Astrocyte of the spinal cord (primary cell): ENCODE measurements at places on chromosomes 6 and 20.

DNA sequence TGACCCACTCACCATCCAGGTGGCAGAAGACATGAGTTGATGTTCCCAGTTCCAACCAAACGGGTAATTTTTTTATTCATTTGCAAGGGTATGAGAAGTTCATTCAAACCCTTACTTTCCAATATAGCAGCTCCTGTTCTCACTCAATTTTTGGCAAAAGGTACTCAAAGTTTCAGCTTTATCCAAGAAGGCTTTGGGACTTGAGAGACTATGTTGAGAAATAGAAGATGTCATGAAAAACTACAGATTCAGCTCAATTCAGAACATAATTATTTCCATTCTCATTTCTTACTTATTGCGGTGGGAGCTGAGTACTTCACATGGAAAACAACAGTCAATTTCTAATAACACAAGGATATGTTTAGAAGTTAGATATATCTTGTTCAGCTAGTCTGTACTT is 162.3 kb downstream of the FNDC1 start:
- DNase-seq = no peak

DNA sequence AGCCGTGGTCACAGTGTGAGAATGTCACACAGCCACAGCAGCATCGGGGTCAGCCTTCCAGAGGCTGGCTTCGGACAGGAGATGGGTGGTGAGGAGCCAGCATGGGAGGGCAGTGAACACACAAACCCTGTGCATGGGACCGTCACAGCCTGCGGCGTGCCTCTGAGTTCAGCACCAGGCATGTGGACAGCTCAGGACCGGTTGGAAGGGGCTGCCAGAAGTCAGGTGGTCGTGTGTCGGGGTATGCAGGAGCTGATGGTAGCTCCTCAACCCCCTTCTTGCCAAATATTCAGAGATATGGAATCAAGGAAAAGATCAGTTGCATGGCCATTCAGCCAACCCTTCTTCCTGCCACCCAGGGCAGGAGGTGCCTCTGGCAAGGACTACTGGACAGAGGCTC is 28.2 kb downstream of the MYT1 start:
- no peak for DNase-seq

GRCh38 chr20:50385733-50386640 is 124.2 kb upstream of the PTPN1 start:
- no peak for DNase-seq

DNA sequence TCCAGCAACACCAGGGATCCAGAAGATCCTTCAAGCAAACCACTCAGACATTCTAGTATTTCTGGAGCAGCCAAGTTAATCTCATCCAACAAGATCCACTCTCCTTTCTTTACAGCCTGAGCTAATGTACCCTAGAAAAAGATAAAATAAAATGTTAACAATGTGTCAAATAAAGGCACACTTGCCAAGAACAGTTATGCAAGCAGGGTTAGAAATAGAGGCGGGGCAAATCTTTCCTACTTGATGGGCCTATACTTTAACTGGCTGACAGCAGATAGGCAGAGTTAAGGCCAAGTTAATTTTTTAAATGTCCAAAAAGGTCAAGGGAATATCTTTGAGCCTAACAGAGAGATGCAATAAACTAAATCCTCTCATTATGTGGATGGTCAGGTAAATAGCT is 60.8 kb downstream of the MDN1 start:
- no peak for DNase-seq

DNA sequence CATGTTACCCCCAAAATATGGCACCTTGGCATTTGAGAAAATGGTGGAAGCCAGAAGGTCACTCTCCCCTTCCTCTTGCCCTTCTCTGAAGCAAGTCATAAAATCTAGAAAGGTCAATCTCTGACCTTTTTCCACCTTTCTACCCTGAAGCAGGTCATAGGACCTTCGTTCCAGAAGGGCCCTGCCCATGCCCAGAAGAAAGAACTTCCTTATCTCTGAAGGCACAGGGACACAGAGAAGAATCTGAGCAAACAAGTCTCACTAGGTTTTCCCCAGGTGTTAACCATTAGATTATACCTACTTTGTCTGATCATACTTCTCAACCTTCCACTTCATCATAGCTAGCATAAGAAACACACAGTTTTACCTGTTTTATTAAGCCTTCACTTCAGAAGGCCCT is 42.5 kb downstream of the SMPDL3A start:
- no peak for DNase-seq

DNA sequence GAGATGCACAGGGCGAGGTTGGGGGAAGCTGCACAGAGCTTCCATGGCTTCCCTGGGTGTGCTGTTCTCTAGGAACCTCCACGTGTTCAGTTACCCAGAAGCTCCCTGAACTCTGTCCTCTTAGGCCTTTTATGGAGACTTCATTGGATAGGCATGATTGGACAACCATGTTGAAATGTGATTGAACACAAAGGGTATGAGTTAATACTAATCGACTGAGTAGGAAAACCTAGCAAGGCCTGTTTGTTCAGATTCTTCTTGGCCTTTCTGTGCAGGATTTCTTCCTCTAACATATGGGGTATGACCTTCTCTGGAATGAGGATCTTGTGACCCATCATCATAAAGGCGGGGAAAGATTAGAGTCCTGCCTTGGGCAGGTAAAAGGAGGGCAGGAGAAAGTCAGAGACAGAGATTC is 70.7 kb upstream of the SMIM29 start:
- DNase-seq = no peak

DNA sequence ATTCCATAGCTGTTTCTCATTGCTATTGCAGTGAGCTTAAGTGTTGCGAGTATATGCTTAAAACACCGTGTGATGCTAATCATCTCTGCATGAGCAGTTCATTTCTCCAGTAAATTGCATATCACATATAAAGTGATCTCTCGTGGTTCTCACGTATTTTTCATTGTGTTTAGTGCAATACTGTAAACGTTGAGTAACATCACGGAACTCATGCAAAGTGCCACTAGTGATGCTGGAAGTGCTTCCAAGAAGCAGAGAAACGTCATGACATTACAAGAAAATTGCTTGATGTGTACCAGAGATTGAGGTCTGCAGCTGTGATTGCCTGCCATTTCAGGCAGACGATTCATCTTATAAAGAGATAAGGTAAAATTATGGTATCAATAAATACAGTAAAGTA is 830.4 kb downstream of the GRIK2 start:
- no peak for DNase-seq

GRCh38 chr6:116518621-116519368 is 7.4 kb downstream of the CALHM5 start:
- DNase-seq = no peak

DNA sequence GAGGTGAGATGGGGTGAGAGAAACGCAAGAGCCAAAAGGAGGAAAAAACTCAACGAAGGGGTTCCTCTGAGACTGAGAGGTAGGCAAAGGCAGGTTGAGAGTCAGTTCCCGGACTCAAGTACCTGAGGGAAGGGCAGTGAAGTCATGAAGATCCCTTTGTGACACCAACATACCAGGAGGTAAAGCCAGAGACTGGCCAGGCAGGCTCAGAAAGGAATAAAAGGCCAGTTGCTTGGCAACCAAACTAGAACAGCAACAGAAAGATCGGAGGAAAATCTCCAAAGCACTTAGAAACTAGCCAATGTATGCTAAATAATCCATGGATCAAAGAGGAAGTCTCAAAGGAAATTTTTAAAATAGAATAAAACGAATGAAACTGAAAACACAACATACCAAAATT is 209.8 kb upstream of the PROKR2 start:
- no peak for DNase-seq

DNA sequence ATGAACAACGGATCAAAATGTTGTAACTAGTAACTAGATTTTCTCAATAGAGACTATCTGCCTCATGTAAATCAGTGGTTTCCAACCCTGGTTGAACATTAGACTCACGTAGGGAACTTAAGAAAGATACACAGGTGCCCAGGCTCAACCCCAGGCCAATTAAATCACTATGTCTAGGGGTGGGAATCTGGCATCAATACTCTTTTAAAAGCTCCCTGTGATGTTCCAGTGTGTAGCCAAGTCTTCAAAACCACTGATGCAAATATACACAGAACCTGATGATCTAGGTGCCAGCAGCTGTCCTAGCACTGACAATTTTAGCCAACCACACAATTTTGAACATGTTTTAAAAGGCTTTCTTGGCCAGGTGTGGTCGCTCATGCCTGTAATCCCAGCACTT is 128.7 kb downstream of the TBC1D32 start:
- no peak for DNase-seq

GRCh38 chr20:15018966-15019365 is 681.6 kb upstream of the FLRT3 start:
- DNase-seq = no peak

DNA sequence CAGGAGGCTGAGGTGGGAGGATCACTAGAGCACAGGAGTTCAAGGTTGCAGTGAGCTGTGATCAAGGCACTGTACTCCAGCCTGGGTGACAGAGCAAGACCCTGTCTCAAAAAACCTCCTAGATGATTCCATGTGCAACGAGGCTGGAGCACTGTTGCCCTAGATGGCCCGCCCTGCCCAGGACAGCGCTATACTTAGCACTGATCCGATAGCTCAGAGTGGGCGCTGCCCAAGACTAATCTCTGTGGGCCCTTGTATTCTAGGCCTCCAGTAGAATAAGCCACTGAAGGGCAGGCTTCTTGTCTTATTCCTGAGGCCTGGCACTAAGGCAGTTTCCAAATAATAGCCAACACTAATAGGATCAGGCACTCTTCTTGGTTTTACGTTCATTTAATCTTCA is 41.0 kb downstream of the STK35 start:
- DNase-seq = no peak

DNA sequence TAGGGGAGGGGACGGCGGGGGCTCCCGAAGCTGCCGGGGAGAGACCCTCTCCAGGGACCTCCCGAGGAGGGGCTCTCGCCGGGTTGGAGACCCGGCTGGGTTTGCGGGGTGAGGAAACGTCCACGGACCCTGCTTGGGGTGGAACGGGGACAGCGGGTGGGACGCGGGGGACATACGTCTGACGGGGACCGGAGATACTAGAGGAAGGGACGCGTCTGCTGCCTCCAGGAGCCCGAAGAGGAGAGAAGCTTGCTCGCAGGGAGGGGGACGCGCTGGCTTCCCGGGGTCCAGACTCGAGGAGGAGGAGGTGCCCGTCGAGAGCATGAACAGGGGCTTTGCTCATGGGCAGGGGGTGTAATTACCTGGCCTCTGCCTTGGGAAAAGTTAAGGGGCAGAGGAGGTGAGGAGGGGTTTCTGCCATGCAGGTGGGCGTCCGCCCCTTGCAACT is 593 bp downstream of the DNMT3B start:
- no peak for DNase-seq

DNA sequence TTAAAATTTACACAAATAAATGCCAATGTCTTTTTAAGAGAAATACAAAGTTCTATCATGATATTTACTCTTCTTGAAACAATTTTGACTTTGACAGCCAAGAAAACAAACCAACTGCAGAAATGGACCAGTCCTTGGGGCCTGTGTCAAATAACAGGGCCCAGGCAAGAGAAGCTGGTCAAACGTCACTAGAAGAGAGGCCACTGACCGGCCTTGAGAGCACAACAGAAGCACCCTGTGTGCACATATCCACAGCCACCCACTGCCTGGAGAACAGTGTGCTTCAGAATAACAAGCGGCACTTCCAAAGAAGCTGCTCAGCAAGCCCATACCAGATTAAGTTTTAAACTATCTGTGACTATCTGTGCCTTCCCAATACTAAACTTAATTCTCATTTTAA is 14.8 kb downstream of the APMAP start:
- no peak for DNase-seq

- DNase-seq = no peak
Observed at GRCh38 chr20:63381781-63382431, 20.8 kb upstream of the CHRNA4 start.

DNA sequence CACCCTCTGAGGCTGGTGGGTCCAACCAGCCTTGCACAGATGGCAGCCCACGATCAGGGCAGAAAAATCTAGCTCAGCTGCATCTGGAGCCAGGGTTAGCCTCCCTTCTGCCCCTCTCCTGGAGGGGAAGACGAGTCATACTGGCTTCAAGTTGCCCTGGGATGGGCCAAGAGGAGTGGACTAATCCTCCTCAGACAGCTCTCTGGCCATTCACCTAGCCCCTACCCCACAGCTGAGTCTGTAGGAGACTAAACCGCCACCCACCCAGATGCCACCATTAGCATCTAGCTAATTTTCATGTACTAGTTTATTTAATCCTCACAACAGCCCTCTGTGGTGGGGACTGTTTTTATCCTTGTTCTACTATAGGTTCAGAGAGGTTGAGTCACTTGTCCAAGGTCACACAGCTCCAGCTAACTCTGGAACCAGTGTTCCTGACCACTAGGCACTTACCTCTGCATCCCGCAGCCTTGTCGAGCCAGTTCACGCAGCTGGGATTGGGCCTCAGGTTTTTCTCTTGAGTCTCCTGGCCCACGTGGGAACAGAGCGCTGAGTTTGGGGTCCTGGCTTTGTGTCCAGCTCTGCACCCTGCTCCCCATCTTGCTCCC is 48.5 kb upstream of the CCDC167 start:
- DNase-seq = no peak

DNA sequence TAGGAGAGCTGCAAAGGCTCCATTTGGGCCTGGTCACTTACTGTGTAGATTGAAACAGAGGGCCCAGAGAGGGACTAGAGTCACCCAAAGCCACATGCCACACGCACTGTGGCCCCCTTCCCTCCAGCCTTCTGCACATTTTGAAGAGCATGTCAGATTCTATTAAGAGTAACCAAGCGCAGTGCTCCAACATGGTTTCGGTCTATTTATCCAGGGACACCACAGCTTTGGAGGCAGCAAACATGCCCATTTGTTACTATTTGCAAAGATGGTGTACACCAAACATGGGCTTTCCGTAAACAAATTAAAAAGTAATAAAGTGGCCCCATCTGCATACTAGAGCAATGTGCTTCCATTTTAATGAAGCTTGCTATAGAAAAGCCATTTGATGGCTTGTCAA is 43.7 kb upstream of the CCDC167 start:
- no peak for DNase-seq

DNA sequence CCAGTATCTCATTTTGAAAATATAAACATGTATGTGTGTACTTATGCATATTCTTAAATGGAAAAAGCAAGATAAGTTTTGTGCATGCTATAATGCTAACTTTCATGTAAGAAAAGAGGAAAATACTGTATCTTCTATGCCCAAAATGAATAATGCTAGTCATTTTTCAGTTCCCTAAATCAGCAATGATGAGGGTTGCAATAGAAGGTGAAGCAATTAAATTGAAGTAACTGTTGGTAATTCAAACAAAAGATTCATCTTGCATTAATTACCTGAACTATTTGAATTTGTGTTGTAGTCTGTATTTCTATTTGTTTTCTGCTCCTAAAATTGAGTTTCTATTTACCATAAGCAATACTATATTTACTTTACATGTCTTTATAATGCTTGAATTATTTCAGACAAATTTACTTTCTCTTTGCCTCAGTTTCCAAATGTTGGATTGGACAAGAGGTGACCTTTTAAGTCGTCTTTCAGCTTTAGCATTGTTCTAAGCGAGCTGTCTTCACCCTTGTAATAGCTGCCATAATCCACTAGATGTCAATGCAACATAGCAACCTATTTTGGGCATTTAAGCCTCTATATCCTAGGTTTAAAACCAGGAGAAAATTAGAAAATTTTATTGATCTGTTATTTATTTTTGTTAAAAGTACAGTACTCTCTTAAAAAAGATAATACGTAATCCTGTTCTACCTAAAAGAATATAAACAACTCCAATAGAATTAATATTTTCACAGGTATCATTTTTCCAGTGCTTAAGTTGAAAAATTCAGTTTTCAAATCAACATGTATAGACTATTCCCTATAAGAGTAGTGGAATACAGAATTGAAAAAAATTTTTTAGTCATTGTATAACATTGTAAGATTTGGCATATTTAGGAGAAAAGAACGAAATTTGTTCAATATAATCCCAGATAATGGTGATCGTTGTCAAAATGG is 52.3 kb upstream of the IFNGR1 start:
- peak; percentile 67 for DNase-seq
